ENCODE measurements at places on chromosomes 16 and 17.

GRCh38 chr17:78534492-78535272 lies 42.5 kb downstream of the DNAH17 start:
- no peak for DNase-seq

DNA sequence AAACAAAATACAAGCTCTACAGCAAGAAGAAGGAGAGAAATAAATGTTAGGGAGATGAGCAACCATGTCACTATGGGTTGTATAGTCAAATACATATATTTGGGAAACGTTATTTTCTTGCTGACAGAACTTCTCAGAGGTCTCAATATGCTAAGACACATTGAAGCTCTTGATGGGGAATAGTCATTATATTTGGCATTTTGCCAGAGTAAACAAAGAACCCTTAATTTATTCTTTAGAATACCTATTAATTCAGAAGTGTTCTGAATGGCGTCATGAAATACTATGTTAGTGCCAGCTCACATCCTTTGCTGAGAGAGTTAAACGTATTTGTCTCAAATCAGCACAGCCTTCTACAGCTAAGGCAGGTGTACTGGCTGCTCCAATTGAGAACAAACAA lies 458.9 kb downstream of the CDH13 start:
- DNase-seq = no peak

GRCh38 chr16:1003391-1004347 lies 22.1 kb downstream of the SOX8 start:
- no peak for DNase-seq

DNA sequence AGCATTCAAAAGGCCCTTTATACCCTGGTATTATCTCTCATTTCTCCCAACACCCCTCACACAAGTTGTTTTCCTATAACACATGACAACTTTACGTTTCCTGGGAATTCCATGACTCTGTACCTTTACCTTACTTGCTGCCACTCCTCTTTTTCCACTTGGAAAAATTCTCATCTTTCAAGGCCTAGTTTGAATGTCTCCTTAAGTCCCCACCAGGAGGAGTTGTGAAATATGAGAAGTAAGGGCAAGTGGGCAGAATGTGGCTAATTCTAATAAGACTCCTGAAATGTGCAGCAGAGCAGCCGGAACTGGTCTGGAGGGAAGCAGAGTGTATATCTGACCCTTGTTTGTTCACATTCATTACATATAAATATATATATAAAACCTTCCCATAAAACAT lies 39.7 kb downstream of the BRCA1 start:
- DNase-seq = peak; percentile 22

DNA sequence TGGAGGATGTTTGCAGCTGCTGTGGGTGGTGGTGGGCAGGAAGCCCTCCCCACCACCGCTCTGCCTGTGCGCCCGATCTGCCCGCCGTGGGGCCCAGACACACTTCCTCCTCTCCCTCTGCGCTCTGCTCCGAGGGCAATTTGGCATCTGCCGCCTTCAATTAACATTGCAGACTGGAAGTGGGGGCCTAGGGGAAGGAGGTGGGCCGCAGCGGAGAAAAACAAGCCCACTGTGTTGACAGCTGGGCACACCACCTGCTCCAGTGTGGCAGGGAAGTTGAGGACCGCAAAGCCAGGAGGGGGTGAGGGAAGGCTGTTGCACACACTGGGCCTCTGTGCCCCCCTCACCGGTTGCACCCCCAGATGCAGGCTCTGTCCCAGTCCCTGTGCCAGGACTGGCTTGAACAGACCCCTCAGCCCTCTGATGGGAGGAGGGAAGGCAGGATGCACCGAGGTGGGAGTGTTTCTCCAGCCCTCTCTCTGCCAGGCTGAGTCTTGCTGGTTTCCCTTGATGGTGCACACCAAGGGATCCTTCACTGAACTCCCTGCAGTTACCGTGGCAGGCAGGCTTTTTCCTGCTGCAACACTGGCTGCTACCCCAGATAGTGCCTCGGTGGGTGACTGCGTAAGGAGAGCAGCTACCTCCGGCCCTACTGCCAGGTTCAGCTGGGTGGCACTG lies 72.8 kb upstream of the MED9 start:
- no peak for DNase-seq

- DNase-seq = no peak
These were observed 6.6 kb downstream of the SMG6 start for GRCh38 chr17:2297023-2297422.

DNA sequence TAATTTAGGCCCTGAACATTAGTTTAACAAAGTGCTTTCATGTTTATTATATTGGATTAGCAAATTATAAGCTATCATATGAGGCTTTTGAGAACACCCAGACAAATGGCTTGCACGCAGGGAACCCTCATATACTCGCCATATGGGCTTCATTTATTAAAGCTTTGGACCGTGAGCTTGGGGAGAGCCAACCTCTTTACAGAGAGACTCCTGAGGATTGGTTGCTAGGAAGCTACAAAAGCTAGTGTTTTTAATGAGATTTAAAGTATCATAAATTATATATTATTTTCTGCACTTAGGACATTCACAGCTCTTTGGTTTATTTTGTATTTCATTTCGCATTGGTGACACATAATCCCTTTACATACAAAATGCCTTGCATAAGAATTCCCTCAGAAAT lies 193.8 kb upstream of the TOX3 start:
- DNase-seq = no peak

GRCh38 chr16:49250689-49251088 lies 30.9 kb downstream of the CBLN1 start:
- DNase-seq = peak; percentile 49

DNA sequence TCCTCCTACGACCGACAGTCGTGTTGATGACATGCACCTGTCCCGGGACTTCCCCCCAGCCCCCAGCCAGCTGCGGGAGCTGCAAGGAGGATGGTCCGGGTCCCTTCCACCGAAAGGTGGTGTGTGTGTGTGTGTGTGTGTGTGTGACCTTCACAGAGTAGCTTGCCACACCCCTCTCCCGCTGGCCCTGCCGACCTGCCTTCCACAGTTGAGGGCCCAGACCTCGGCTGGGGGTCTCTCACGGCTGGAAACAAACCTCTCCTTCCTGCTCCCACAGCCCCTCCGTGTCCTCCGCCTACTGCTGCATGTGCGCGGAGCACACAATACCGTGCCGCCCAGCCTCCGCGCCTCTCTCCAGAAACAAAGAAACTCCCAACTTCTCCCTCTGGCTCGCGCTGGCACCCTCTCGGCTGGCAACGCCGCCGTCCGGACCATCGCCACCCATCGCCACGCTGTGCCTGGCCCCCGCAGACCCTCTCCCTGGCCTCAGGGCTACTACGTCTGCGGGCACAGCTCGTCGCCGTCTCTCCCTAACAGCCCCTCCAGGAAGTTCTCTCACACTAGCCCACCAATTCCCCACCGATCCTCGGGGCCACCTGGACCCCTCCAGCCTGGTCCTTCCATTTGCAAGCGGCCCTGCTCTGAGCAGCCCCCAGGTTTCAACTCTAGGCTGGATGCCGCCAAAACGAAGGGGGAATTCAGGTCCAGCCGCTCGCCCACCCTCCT lies 81.2 kb downstream of the TIMM22 start:
- DNase-seq = peak; percentile 51

GRCh38 chr17:8080799-8081219 lies 6.7 kb downstream of the ALOX12B start:
- peak; percentile 49 for DNase-seq

All from GM23338 (cell line).